ENCODE measurements at places on chromosomes 11 and 22. TPM values are rescaled to one million over a fixed set of nuclear protein-coding genes. Genes with fewer than 3 reads are reported as not detected.
A peak's percentile ranks its signal among the peaks of the same experiment; 100 is the strongest.

The HPX gene
- total RNA-seq, result 1.9 TPM

The OR52M1 gene
- not detected for total RNA-seq

The OR56A4 gene
- not detected for total RNA-seq

The RIN1 gene
- 8.5 TPM for total RNA-seq

The CASP5 gene
- total RNA-seq, result not detected

The OR51B2 gene
- not detected for total RNA-seq

The FERMT3 gene
- total RNA-seq, result 1.6 TPM

The DEPDC7 gene
- 4.0 TPM for total RNA-seq

DNA sequence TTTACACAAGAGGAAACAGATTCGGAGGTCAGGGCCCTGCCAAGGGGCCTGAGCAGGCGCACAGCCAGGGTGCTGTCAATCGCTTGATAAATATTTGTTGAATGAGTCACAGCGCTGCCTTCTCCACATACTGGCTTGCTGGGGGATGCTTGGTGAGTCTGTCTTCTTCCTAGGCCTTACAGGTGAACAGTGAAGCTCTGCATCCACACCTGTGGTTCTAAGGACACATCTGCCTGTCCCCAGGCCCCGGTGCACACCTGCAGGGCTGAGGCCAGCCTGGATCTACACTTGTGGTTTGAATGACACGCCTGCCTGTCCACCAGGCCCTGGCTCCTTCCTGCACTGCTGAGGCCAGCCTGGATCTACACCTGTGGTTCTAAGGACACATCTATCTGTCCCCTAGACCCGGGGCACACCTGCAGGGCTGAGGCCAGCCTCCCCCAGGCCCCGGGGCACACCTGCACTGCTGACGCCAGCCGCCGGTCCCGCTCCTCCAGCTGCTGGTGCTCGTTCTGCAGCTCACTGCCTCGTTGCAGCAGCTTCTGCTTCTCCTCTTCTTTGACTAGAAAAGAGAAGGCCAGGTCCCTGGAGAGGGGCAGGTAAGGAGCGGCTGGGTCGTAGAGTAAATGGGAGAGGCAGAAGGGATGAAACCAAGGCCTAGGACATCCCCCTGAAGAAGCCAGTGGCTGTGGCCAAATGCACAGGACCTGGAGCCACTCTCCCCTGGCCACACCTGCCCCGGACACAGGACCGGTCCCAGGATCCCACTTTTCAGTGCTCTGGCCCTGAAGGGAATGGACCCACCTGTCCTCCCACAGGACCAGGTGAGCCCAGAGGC, 124.6 kb downstream of the PHF21B start:
- H3K4me1 ChIP-seq, result no peaks in the 10 kb centered on the region
- no peak overlapping the region for H3K4me3 ChIP-seq
- no peaks in the 10 kb centered on the region for H3K27me3 ChIP-seq

DNA sequence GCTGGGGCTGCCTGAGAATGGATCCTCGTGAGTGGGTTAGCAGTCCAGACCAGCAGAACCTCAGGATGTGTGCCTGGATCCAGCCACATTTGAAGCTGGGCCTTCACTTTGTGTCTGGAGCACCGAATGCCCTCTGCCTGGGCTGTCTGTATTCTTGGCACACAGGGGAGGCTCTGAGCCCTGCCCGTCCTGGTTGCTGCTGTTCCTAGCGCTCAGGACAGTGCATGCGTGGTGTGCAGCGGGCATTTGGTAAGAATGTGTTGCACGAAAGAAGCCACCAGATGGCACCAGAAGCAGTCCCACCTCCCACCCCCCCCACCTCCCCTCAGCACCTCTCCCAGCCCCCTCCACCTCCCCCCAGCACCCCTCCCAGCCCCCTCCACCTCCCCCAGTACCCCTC, 4.1 kb upstream of the MAPK11 start:
- H3K27me3 ChIP-seq, result no peaks in the 10 kb centered on the region
- peaks cover 3% of the 10 kb centered on the region for H3K36me3 ChIP-seq
- no peak for DNase-seq
- H3K4me3 ChIP-seq, result no peak overlapping the region

- no peak overlapping the region for H3K27ac ChIP-seq
- no peaks in the 10 kb centered on the region for H3K36me3 ChIP-seq
- H3K4me1 ChIP-seq, result no peaks in the 10 kb centered on the region
- DNase-seq, result no peak
Measured at GRCh38 chr11:134332189-134332631, 422 bp downstream of the GLB1L2 start.

GRCh38 chr11:68956142-68956541, 24.6 kb downstream of the MRGPRD start:
- no peaks in the 10 kb centered on the region for H3K27me3 ChIP-seq
- no peak overlapping the region for H3K4me3 ChIP-seq
- no peak for DNase-seq

GRCh38 chr22:41350087-41350486, 31.7 kb upstream of the TEF start:
- H3K27me3 ChIP-seq, result no peaks in the 10 kb centered on the region
- H3K4me3 ChIP-seq, result no peak overlapping the region
- no peak overlapping the region for H3K27ac ChIP-seq
- peaks cover 25% of the 10 kb centered on the region for H3K36me3 ChIP-seq

DNA sequence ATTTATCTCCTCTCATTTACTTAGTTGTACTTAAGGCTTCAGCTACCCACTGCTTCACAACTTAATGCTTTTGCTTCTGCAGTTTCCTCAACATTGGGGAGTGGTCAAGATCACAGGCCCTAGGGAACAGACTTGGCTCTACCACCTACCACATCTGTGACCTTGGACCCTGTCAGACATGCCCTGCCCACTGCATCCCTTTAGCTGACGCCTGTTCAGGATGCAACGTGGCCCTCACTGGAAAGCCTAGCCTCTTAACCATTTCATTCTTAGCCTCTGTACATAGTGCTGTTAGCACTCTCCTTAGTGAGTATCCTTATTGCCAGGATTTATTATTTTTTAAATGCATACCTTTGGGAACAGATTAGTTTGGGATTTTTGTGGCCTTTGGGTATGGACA, 34.4 kb downstream of the TNRC6B start:
- no peak for DNase-seq
- no peak overlapping the region for H3K4me3 ChIP-seq
- H3K27ac ChIP-seq, result no peak overlapping the region
- no peaks in the 10 kb centered on the region for H3K27me3 ChIP-seq
- no peaks in the 10 kb centered on the region for H3K36me3 ChIP-seq

DNA sequence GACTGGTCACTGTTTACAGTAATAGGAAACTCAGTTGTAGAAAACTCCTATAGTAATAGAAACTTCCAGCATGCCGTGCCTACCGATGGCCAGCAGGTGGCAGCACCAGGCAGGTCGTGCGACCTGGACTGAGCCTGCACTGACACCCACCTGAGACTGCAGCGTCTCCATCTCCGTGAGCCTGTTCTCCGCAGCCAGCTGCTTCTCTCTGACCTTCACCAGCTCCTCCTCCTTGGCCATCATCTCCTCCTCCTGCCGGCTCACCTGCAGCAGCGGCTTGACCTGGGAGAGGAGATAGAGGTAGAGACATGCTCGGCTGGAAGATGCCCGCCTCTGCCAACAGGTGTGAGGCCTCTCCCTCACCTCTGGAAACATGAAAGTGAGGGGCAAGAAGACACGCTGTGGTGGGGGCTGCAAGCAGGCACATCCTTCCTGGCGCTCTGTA, 48.5 kb downstream of the APOL1 start:
- DNase-seq, result no peak
- H3K27ac ChIP-seq, result peak overlapping the region; percentile 51
- no peak overlapping the region for H3K4me3 ChIP-seq
- peaks cover 93% of the 10 kb centered on the region for H3K36me3 ChIP-seq
- no peaks in the 10 kb centered on the region for H3K27me3 ChIP-seq

GRCh38 chr22:42434748-42435425, 2.7 kb upstream of the NFAM1 start:
- peaks cover 46% of the 10 kb centered on the region for H3K27me3 ChIP-seq
- no peak overlapping the region for H3K27ac ChIP-seq
- H3K36me3 ChIP-seq, result no peaks in the 10 kb centered on the region

- H3K36me3 ChIP-seq, result no peaks in the 10 kb centered on the region
- H3K27me3 ChIP-seq, result no peaks in the 10 kb centered on the region
- H3K4me1 ChIP-seq, result no peaks in the 10 kb centered on the region
- no peak overlapping the region for H3K4me3 ChIP-seq
- H3K27ac ChIP-seq, result no peak overlapping the region
Measured at GRCh38 chr11:85941380-85941973, 86.3 kb downstream of the CCDC83 start.

DNA sequence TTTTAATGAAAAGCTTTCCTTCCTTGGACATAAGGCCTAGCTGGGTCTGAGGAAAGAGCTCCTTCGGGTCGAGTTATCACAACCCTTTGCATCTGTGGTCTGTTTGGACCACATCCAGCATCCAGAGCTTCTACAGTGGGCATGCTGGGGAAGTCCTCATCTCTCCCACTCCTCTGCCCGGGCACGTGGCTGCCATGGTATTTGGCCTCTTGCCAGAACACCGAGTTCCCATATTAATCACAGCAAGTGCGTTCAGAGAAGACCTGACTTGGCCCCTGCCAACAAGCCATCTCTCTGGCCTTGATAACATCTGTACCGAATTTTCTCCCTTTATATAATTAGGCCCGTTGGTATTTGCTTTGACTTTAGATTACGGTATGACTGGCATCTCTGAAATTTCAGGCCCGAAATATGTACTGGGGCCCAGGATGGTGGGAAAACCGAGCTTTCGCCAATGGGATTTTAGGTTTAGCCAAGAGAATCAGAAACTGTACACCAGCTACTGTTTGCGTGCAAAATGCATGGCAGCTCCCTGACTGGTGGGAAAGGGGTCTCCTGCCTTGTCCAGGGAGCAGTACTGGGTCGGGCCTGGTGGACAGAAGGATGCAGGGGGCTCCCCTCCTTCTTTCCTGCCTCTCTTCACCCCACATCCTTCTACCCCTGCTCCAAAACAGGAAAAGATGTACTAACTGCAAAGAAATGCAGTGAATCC, 90.0 kb downstream of the MICAL2 start:
- no peaks in the 10 kb centered on the region for H3K27me3 ChIP-seq
- H3K36me3 ChIP-seq, result peaks cover 55% of the 10 kb centered on the region
- H3K4me3 ChIP-seq, result no peak overlapping the region
- peaks cover 47% of the 10 kb centered on the region for H3K4me1 ChIP-seq

- no peaks in the 10 kb centered on the region for H3K36me3 ChIP-seq
- DNase-seq, result peak; percentile 71
- H3K27me3 ChIP-seq, result no peaks in the 10 kb centered on the region
- peaks cover 11% of the 10 kb centered on the region for H3K4me1 ChIP-seq
Measured at GRCh38 chr11:130023204-130023603, 20.6 kb upstream of the PRDM10 start.

DNA sequence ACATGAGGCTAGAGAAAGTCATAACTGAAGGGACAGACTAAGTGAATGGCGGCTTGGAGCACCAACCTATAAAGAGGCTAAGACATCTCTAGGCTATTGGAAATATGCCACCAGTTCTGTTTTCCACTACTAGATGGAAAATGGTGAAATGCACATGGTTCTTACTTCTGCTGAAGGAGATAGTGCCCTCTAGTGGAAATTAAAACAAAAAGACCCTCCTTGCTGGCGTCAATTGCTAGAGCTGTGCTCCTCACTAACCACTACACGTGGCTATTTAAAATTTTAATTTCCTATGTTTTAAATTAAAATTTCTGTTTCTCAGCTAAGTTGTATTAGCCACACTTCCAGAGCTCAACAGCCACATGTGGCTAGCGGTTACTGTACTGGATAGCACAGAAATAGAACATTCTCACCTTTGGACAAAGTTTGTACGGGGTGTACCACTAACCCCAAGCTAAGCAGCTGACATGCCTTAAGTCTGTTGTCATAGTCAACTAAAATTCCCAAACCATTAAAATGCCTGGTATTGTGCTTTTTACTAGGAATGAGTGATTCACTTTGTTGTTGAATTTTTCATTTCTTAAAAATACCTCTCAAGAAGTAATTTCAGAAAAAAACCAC, 34.1 kb upstream of the CALCA start:
- H3K27me3 ChIP-seq, result no peaks in the 10 kb centered on the region

GRCh38 chr11:96464700-96465307, 75.0 kb downstream of the JRKL start:
- H3K27me3 ChIP-seq, result peaks cover 14% of the 10 kb centered on the region
- DNase-seq, result peak; percentile 57
- H3K4me3 ChIP-seq, result no peak overlapping the region
- H3K4me1 ChIP-seq, result peaks cover 6% of the 10 kb centered on the region
- no peak overlapping the region for H3K27ac ChIP-seq
- H3K36me3 ChIP-seq, result no peaks in the 10 kb centered on the region

DNA sequence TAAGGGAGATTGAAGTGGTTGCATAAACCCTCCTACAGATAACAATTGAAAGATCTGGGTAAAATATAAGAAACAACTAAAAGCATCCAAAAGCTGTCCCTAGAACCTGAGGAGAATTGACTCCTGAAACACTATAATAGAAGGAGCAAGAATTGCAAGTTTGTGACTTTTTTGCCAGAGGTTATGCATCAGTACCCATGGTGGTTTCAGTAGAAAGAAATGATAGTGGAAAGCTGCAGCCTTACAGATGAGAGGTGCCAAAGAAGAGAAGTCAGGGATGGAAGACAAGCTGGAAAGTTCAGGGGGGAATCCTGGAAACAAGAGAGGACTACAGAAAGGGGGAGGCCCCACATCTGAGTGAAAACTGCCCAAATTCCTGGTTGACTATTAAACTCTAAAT, 80.7 kb downstream of the PACS1 start:
- H3K4me3 ChIP-seq, result no peak overlapping the region
- no peaks in the 10 kb centered on the region for H3K4me1 ChIP-seq
- H3K27ac ChIP-seq, result no peak overlapping the region
- H3K27me3 ChIP-seq, result no peaks in the 10 kb centered on the region
- no peak for DNase-seq

DNA sequence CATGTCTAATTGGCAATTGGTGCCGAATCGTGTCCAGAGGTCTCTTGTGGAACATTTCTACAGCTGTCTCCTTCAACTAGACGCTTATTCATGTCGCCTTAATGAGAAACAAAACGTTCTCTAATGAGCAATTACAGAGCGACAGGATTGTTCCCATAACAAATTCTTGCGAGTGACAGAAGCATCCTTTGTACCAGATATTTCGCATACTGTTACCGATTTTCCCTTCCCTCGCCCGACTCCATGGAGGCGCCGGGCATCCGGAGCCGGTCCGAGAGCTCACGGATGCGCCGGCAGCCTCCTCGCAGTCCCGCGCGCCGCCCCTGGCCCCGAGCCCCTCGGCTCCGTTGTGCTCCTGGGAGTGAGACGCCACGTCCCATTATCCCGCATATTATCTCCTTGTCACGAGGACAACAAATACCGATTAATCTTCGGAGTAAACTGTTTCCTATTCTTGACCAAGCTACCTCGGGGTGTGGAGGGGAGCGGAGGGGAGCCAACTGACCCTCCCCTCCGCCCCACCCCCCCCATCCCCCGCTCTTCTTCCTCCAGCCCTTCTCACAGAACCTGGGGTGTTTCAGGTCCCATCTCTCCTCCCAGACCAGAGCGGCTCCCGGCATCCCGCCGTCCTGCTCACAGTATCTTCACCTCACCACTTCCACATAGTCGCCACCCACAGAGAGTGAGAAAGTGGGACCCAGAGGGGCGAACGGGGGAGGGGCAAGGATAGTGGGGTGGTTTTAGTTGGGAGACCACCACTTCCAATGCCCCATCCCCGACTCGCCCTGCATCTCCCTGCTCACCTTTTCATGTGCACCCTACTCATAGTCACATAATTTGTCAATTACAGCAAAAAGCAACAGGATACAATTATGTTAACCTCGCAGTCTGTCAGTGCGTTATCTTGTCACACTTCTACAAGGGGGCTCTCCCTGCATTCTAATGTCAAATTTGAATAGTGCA, 11.4 kb downstream of the PAX6 start:
- peaks cover 50% of the 10 kb centered on the region for H3K27me3 ChIP-seq
- DNase-seq, result no peak
- H3K27ac ChIP-seq, result no peak overlapping the region
- peak overlapping the region; percentile 9 for H3K4me3 ChIP-seq
- peaks cover 2% of the 10 kb centered on the region for H3K36me3 ChIP-seq
- H3K4me1 ChIP-seq, result peaks cover 21% of the 10 kb centered on the region
